ENCODE measurements at places on chromosomes 12 and 14. TPM values are rescaled to one million over a fixed set of nuclear protein-coding genes. Genes with fewer than 3 reads are reported as not detected.

DNA sequence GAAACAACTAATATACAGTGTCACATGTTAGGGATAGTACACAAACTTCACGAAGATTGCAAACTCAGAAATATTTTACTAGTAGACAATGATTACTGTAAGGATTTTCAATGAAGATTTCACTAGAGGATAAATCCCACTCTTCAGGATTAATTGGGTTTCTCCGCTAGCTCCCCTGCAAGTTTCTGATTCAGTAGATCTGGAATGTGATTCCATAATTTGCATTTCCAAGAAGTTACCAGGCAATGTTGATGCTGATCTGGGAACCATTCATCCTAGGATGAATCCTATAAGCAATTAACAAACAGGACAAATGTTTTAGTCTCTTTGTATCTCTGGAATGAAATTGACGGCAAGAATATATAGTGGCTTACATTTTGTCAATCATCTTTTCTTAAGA lies 272.4 kb downstream of the ALX1 start:
- DNase-seq: no peak

- DNase-seq: no peak
Observed at GRCh38 chr14:68458253-68458652, 334.6 kb downstream of the ZFP36L1 start.

DNA sequence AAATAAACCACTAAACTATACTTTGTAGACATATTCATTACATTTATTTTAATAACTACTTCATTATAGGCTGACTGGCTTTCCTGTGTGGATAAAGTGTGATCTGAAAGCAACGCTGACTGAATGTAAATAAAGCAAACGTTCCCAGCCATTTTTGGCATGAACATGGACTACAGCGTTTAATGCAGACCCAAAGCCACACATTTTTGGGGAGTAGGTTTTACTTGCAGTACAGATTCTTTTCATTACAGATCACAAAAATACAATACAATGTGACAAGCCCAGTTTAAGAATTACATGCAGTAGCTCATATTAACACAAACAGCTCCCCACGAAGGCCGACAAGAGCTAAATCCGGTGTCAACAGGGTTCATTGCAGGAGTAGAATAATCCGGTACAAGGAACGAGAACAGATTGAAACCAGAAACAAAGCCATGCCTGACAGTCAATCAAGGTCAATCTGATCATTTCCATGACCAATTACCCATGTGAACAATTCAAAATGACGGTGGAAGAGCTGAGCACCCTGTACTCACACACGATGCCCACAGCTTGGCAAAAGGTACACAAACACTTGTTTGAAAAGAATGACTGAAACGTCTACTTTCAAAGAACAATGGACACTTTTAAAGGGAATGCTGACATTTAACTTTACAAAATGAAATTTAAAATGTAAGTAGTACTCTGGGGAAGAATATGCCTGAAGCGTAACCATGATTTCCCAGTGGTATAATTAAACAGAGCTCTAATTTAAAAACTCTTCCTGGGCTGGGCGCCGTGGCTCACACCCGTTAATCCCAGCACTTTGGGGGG lies 5.3 kb downstream of the BAG5 start:
- DNase-seq: no peak

DNA sequence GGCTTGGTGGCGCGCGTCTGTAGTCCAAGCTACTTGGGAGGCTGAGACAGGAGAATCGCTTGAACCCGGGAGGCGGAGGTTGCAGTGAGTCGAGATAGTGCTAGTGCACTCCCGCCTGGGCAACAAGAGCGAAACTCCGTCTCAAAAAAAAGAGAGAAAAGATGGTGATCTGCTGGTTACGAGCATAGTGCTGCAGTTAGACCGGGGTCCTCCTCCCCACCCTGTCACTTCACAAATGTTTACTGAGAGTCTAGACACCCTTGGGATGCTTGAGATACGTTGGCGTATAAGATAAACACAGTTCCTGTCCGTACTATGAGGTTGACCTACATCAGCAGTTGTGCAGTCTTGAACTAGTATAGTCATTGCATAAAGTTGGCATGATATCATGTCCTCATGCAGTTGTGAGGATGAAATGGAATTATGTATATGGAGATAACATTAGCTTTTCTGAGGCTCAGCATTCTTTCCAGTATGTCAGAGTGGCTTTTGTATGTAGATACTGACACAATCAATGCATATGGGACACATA lies 787 bp downstream of the ACAD10 start:
- no peak for DNase-seq

DNA sequence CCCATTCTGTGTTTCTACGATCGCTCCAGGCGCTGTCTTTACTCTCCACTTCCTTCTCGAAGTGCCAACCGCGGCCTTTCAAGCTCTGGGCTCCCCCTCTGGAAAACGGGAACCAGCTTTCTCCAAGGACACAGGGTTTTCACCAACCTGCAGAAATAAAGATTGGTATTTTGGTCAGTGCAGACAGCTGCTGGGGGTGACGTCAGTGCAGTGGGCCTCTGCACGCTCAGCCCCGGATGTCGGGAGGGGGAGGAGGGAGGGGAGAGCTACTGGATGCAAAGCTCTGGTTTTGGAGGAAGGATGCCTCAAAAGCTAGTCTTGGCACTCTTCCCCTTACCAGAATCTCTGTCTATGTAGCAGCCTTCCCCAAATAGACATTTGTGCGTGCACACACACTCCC lies 19.9 kb downstream of the HRK start:
- no peak for DNase-seq

DNA sequence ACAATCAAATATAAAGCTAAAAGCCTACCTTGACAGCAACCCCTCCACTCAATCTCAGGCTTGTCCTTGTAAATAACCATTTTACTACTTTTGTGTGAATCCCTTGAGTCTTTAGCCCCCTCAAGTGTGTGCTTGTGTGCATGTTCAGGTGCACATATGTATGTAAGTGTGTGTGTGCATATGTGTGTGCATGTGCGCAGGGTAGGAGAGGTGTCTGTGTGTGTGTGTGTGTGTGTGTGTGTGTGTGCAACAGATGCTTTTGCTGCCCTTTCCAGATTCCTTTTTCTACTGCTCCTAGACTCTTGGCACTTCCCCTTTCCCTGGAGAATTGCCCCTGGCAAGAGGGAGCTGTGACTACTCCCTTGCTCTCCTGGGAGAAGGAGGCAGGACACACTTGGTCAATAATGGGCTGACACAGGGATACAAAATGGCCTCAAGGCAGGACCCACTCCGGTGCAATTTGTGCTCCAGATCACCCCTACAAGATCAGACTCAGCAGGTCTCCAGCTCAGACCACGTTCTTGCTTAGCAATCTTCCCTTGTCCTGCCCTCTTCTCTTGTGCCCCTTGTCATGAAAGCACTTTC lies 73.4 kb downstream of the IFNG start:
- DNase-seq: no peak

- no peak for DNase-seq
Observed at GRCh38 chr12:105907982-105908381, 230.8 kb downstream of the NUAK1 start.

GRCh38 chr12:7269273-7269672 lies 34.6 kb upstream of the ACSM4 start:
- no peak for DNase-seq

GRCh38 chr12:108373111-108373510 lies 34.0 kb upstream of the CMKLR1 start:
- no peak for DNase-seq

GRCh38 chr14:70707138-70708038 lies 65.7 kb downstream of the TTC9 start:
- DNase-seq: no peak

NTN4 gene
- 19.4 TPM for total RNA-seq

KRT1 gene
- 2.3 TPM for total RNA-seq

Measured in esophagus squamous epithelium (tissue), 5 donors.